Epithelial cell of proximal tubule (primary cell): ENCODE measurements at places on chromosomes 2 and 18.

- no peak for DNase-seq
These were observed 90.6 kb downstream of the FEZ2 start for GRCh38 chr2:36507408-36507812.

DNA sequence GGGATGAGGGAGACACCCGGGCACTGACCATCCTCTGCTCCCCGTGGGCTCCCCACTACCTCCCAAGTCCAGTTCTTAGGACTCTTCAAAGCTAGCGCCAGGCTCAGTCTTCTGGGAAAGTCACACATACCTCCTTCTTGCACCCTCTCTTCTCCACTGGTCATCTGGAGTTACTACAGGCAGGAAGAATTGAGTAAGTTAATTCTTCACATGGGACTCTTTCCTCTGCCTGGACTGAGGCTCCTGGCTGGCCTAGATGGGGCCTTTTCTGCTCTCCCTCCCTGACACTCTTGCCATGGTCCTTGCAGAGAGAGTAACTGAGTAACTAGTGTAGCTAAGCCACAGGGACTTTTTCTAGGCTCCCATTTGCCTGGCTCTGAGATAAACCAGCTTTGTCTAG, 96.5 kb upstream of the CELF4 start:
- no peak for DNase-seq

- DNase-seq = no peak
These were observed at the start of gene DCC for GRCh38 chr18:52339891-52340371. TSS of gene DCC (plus strand) at chr18:52340197. CDS start at chr18:52340788, 591 bp downstream.

- no peak for DNase-seq
These were observed 153.5 kb upstream of the ALKAL2 start for GRCh38 chr2:441258-442022.

DNA sequence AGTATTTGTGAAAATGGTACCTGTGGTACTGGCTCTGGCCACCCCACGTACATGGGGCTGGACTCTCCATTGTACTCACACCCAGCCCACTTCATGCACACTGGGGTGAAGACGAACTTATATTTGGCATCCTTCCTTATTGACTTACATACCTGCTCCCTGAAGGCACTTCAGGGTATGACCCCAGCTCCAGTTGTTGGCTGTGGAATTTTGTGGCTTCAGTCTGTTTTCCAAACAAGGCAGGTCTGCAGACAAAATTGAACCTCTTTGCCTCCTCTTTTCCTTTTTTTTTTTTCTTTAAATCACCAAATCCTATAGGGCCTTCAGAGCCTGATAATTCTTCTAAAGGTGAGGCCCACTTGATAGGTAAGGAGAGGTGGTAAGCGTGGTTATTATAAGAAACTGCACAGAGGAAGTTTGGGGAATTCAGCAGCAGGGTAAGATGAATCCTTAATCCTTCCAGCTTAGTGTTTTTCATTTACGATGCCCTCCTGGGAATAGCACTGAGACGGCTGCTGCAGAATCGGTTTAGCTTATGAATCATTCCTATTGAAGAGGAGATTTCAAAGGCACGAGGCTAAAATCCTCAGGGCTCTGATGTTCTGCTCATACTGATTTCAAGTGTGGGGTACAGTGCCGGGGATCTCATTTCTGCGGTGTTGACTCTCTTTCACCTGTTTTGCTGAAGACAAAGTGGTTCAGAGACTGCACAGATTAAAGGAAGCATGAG, 55.2 kb downstream of the KIF5C start:
- no peak for DNase-seq

GRCh38 chr2:107747964-107748583, 78.6 kb upstream of the RGPD4 start:
- no peak for DNase-seq

GRCh38 chr2:19360966-19361321, 2.5 kb upstream of the OSR1 start:
- DNase-seq = no peak

GRCh38 chr18:39480494-39481195, 1915.0 kb upstream of the CELF4 start:
- DNase-seq = no peak

- no peak for DNase-seq
These were observed 46.3 kb downstream of the LMAN2L start for GRCh38 chr2:96693286-96694200.
